ENCODE measurements at places on chromosomes 5 and 9.

DNA sequence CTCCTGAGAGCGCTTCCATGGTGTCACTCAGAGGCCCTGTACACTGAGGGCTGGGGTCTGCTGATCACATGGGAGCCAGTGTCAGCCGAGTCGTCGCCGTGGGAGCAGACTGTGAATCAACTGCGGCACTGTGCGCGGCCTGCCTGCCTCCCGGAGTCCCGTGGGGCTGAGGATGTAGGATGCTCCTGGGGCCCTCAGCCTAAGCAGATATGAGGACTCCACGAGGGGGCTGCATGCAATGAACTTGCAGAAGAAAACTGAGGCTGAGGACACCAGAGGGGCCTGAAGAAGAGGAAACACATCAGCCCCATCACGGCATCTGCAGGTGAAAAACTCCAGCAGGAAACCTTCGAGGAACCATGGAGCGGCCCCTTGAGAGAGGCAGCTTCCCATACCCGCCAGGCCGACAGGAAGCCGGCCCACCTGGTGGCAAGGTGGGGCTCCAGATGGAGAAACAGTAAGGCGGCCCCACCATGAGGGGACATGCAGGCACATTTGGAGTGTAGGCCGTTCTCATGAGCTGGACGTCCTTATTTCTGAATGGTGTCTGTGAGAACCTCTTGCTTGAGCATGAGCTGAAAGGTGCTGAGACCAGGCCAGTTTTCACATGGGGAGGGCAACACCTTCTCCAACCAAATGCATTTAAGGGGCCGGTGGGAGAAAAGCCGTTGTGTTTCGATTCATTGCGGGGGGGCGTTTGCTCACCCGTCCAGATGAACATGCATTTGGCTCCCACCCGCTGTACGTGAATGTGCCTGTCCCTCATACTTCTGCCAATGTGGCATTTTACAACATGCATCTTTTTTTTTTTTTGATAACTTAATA, 35.2 kb upstream of the ADAMTS2 start:
- no peak for DNase-seq

DNA sequence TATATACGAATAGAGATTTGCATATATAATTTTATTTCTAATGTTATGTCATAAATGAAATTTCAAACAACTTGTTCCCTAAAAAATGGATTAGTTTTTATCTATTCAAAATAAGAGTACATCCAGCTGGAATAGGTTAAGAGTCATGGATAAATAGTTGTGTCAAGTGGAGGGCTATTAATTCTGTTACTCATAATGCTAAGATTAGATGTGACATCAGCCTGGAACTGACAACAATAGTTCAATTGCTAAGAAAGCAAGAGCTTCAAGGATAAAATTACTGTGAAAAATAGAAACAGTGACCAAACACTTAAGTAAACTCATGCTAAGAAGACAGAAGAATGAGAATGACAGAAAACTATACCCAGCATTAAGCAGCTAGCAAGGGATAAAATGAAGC, 92.2 kb upstream of the CDH9 start:
- DNase-seq = no peak

DNA sequence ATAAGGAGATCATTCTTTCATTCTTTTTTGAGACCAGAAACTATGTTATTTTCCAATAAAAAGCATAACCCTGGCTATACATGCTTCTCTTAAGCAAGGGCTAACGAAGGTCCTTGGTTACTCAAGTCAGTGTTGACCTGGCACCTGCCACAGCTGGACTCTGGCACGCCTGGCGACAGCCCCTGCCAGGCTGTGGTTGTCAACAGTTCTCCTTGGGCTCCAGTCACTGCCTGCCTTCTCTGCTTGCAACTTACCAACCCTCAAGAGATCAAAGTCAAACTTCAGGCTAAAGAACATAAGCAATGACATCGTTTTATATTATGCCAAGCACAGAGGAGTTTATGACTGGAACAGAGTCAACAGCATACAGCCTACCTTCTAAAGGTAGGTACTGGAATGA, 61.4 kb upstream of the TBC1D9B start:
- no peak for DNase-seq

DNA sequence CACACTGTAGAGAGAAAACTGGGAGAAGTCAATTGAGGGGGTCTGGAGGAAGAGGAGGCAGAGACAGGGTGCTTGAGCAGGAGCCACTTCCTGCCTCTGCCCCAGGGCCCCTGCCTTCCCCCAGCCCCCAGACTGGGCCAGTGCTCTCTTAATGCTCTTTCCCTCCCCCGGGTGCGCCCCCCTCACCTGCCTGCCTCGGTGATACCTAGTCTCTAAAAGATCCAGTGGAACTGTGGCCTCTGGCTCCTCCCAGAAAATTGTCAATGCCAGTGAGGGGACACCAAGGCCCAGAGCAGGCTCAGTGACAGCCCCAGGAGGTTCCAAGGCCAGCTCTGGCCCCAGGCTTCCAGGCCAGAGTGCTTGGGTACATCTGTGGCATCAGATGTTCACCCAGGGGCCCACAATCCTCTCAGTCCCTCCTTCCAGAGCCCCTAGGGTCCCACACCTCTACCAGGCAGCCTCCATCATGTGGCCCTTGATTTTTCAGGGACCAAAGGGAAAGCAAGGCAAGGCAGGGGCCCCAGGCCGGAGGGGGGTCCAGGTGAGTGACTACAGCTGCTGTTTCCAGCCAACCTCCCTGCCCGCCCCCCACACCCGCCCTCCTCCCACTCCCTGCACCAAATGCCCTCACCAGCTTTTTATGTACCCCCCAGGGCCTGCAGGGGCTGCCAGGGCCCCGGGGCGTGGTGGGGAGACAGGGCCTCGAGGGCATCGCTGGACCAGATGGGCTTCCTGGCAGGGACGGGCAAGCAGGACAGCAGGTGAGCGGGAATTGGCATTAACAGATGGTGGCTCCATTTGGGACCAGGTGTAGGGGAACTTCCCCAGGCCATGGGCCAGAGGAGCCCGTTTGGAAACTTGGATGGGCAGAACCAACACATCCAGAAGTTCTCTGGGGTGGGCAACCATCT, 33.1 kb upstream of the ORM1 start:
- DNase-seq = no peak

- no peak for DNase-seq
These were observed 113.7 kb upstream of the DMRT1 start for GRCh38 chr9:727767-728166.

GRCh38 chr5:101103874-101104273, 200.8 kb upstream of the ST8SIA4 start:
- no peak for DNase-seq

GRCh38 chr5:137753691-137754187, 424 bp downstream of the HNRNPA0 start:
- DNase-seq = no peak

- no peak for DNase-seq
These were observed 43.4 kb upstream of the NR4A3 start for GRCh38 chr9:99778308-99778707.

DNA sequence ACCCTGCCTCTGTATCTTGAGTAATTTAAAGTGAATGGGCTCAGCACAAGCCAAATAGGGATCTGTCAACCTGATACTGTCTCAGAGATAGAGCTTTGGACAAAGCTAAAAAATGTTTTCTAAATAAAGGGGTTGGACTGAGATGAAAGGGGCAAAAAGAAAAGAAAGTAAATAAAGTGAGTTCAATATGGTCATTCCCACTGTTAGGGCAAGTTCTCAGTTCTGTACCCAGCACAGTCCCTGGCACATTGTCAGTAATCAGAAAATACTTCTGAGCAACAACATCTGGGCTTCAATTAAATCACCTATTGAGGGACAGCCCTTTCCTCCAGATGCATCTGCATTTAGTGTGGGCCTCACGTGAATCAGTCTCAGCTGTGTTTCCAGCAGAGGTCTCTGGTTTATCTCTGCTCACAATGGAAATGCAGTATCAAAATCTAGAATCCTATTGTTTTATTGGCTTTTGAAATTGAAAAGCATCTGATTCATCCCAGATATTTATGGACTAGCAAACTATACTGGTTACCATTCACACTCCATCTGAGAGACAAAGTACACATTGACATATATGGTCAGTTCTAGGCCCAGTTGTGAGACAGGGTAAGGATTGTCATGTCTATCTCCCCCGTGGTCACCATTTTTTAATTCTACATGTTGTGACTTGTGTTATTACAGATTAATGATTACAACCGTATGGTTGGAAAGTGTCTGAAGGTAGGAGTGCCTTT, 35.6 kb downstream of the ZNF474 start:
- DNase-seq = no peak

- DNase-seq = no peak
These were observed 4.6 kb downstream of the SIT1 start for GRCh38 chr9:35646153-35646532.

DNA sequence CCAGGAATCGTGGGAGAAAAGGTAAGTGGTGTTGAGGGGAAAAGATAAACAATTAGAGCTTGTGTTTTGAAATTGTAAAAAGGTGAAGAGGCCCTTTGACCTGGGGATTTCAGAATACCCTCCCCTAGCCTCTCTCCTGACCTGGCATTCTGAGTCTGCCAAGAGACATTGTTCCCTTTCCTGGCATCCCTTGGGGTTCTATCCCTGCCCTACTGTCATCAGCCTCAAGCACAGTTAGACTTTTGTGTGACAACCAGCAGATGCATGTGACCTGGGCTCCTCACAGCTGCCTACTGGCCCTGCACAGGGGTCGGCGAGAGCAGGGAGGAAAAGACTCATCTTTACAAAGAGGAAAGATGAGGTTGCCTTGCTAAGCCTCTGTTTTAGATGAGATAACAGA, 72.2 kb upstream of the ORM1 start:
- DNase-seq = no peak

DNA sequence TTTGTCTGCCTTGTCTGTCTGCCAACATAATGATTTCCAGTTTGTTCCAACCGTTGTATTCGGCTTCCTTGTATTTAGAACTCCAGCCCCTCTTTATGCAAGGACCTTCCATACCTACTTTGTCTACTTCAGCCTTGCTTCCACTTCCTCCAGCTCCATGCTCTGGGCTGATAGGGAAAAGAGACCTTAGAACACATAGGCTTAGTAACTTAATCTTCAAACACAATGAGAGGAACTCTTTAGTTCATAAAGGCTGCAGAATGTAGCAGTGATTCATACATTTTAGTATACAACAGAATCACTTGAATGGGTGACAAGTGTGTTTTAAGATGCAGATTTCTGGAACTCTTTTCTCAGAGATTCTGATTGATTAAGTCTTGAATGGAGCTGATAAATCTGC, 102.8 kb upstream of the IFNE start:
- DNase-seq = no peak

- no peak for DNase-seq
These were observed 29.3 kb downstream of the MARVELD2 start for GRCh38 chr5:69444127-69444754.

DNA sequence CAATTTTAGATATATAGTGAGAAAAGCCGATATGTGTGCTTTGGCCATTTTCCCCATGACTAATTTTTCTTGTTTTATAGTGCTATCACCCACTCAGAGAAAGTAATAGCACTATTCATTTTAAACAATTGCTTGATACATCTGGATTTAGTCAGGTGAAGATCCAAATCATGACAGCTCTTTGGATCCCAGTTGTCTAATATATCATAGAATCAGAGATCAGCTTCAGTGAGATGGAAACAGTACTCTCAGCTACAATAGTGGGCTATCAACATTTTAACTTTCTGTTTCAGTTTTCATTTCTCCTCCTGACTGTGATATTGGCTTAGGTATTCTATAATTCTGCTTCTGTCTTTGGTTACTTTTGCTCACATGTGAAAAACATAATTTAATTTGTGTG, 38.7 kb downstream of the VCAN start:
- DNase-seq = no peak

GRCh38 chr5:149161026-149161687, 19.9 kb downstream of the ABLIM3 start:
- no peak for DNase-seq

DNA sequence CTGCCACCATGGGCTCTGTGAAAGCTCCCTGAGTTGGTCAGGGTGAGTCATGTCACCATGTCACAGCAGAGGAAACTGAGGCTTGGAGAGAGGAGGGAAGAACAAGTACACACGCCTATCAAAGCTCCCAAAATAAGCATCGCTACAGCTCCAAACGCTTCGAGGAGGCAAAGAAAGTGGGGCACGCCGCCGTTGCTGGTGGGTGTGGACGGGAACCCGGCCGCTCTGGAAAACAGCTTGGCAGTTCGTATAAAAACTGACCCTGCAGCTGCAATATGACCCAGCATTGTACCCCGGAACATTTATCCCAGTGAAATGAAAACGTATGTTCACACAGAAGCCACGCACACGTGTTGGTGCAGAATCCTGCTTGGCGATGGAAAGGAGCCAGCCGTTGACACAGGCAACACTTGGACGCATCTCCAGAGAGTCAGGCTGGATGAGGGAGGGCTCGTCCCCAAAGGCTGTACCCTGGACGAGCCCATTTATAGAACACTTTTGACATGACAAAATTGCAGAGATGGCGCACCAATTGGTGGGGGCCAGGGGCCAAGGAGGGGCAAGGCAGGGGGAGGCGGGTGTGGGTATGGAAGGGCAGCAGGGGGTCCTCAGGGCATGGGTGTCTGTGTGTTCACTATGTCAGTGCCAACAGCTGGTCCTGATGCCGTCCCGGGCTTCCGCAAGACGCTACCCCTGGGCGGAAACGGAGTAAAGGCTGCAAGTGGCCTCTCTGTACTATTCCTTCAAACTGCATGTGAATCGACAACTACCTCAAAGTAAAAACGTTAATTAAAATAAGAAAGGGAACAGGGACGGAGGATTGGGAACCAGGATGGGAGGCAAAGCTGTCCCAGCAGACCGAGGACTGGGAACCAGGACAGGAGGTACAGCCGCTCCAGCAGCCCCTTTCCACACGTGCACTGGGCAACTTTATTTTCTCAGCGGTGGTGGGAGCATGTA, 173.0 kb downstream of the OLFM1 start:
- no peak for DNase-seq

- no peak for DNase-seq
These were observed 387.1 kb downstream of the TMEM232 start for GRCh38 chr5:110339399-110339798.

GRCh38 chr5:33102551-33102950, 338.2 kb upstream of the TARS1 start:
- DNase-seq = no peak

- DNase-seq = no peak
These were observed 15.0 kb upstream of the IL31RA start for GRCh38 chr5:55836191-55836590.

DNA sequence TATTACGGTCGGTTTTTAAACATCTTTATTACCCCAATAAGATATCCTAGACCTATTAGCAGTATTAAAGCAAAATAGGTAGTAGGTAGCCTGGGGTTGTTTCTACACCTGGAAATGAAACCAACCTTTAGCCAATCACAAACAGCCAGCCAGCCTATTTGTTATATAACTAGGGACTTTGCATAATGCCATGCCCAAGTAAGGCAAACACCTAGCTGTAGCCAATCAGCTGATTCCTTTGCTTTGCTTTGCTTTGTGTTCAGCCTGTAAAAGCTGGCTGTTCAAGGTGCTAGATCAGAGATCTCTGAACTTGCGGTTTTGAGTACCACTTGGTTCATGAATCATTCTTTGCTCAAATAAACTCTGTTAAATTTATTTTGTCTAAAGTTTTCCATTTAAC, 46.5 kb upstream of the SETD9 start:
- no peak for DNase-seq

GRCh38 chr9:108950168-108950567, 16.0 kb downstream of the ABITRAM start:
- DNase-seq = no peak

GRCh38 chr5:122321921-122322320, 9.9 kb downstream of the SNCAIP start:
- no peak for DNase-seq

Measured in GOT3 (cell line).